Left cardiac atrium (tissue), 4 donors: ENCODE measurements at places on chromosomes 3 and 15. TPM values are rescaled to one million over a fixed set of nuclear protein-coding genes. Genes with fewer than 3 reads are reported as not detected.

GRCh38 chr3:139289860-139290524 lies 53.8 kb upstream of the MRPS22 start:
- no peak for DNase-seq

DNA sequence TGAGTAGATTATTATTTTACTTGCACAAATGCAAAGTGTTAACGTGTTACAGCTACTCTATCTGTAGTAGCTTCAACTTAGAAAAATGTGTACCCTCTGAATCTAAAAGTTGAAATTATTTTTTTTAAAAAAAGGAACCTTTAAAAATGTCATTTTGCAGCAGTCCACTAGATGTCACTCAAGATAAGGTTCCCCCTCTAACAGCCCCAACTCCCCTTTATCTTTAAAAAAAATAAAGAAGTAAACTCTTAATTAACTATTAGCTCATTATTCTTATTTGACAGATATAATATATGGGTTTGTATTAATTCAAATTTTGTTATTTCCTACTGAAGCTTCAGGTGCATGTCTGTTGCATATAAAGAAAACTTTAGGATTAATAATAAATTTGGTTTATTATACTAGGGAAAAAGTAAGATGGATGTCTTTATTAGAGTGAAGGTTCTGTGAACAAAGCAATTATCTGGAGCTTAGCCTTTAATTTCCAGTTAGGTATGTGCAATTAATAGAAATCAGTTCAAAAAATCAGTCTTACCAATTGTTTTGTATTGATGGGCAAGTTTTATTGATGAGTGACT lies 288.5 kb downstream of the VGLL3 start:
- no peak for DNase-seq

GRCh38 chr3:115595611-115596275 lies 27.6 kb upstream of the GAP43 start:
- DNase-seq: no peak

DNA sequence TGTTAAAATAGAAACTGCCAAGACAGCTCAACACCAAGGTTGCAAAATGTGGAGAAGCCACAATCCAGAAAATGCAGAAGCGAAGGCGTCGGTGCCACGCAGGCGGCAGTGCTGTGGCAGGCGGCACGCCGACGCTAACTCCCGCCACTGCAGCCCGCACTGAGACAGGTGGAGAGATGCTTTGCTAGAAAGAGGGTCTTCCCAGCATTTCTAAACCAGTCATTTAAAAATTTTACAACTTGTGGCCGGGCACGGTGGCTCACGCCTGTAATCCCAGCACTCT lies 23.2 kb downstream of the CYFIP1 start:
- DNase-seq: no peak

The SMAD6 gene
- total RNA-seq: 51.5 TPM
